Neural progenitor cell (in vitro differentiated cells): ENCODE measurements at places on chromosomes 7 and 10.

GRCh38 chr7:8444468-8444769, 11.0 kb downstream of the NXPH1 start:
- DNase-seq = no peak

DNA sequence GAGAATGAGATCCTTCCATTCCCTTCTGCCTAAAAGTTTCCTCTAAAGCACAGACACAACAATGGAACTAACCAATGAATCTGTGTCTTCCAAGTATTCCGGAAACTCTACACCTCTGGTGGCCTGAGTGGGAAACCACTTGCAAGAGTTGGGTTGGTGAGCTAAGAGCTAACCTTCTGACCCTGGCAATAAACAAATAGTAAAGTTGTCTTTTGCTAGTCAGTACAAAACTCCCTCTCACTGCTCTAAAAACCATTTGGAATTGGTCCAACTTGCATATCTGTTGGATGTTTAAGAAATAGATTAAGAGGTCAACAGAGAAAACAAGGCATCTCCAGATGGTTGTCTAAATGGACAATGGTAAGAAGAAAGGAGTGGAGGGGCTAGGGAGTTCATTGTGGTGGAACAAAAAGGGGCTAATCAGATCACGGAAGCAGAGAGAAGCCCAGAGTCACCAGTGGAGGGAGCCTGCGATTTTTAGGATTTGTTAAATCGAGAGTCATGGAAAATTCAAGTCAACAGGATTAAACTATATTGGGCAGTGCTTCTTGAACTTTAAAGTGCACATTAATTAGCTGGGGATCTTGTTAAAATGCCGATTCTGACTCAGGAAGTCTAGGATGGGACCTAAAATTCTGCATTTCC, 192.3 kb downstream of the EVX1 start:
- peak; percentile 42 for DNase-seq

DNA sequence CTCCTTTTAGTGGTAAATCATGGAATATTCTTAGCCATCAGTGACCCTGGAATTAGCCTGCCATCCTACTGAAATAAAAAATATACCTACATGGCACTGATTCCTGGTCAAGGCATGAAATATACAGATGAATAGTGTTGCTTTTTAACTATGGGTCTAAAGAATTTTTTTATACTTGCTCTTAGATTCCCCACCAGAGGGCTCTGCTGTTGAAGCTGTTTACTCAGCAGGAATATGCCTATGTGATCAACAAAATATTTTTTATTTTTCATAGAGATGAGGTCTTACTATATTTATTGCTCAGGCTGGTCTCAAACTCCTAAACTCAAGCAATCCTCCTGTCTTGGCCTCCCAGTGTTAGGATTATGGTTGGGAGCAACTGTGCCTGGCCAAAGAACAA, 13.5 kb downstream of the ZC3HC1 start:
- DNase-seq = no peak

- DNase-seq = no peak
These were observed 188.2 kb downstream of the SEMA3D start for GRCh38 chr7:84998665-84999064.

DNA sequence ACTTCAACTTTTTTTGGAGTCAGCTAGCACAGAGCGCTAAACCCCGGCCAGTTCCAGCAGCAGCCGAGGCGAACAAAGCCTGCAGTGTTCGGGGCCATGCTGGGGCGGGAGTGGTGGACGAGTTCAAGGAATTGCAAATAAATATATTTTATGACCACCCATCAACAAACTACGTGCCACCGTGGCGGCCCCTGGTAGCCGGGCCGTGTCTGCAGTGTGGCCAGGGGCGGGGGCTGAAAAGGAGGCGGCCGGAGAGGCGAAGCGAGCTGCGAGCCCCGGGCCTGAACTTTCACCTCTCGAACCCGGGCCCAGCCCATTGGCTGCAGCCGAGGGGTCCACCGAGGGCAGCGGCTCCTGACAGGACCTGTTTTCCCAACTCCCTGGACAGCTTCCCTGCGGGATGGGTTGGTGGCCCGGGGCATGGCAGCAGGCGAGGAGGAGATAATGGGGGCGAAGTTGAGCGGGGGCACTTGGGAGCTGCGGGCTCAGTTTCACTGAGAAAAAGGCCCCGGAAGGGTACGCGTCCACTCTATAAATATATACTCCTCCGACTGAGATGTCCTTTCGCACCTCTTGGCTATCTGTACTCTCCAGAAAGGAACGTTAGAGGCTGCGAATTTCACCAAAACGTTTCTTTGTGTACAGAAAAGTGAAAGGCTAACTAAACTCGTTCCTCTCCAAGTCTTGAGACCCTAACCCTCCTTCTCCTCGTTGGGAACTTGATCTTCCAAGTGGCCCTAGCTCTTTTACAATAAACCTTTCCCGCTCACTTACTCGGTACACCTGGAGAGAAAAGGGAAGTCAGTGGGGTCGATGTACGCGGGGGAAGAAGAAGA, 164.6 kb upstream of the PPP1R3A start:
- peak; percentile 68 for DNase-seq

DNA sequence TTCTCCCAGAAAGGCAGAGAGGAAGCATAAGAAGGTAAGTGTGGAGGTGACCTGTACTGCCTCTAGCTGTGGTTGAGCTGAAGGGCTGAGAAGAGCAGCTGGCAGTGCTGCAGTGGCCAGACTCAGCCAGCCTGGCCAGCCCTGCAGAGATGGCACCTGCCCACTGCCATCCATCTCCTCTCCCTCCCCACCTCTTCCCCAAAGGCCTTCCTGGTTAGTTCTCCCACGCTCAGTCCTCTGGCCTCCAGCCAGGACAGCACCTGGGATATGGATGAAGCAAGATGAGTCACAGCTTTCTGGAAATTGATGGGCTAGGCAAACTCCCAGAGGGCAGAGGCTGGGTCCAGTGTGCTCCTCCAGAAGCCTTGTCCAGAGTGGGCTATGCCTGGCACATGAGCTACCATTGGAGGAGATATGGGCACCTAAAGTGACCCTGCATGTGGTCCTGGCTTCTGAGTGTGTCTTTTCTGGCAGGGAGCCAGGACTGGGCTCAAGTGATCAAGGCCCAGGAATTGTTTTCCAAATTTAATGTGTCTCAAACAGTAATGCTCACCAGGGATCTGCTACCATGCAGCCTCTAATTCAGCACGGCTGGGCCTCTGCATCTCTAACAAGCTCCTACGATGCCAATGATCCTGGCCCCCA, 81.0 kb upstream of the CACUL1 start:
- DNase-seq = no peak

DNA sequence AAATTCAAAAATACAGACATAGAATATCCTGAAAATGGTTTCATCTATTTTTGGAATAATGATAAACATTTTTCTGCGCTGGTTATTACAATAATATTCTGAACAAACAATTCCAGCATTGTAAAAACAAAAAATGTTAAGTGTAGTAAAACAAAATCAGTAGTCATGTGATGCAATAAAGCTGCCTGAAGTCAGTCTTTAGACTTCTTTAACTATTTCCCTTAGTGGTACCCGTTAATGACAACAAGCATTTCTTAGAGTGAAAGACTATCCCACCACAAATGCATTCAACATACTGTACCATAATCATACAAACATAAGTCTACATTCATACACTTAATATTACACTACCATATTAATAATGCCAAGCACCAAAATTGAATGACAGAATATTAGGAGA, 1.6 kb downstream of the SKAP2 start:
- DNase-seq = no peak

DNA sequence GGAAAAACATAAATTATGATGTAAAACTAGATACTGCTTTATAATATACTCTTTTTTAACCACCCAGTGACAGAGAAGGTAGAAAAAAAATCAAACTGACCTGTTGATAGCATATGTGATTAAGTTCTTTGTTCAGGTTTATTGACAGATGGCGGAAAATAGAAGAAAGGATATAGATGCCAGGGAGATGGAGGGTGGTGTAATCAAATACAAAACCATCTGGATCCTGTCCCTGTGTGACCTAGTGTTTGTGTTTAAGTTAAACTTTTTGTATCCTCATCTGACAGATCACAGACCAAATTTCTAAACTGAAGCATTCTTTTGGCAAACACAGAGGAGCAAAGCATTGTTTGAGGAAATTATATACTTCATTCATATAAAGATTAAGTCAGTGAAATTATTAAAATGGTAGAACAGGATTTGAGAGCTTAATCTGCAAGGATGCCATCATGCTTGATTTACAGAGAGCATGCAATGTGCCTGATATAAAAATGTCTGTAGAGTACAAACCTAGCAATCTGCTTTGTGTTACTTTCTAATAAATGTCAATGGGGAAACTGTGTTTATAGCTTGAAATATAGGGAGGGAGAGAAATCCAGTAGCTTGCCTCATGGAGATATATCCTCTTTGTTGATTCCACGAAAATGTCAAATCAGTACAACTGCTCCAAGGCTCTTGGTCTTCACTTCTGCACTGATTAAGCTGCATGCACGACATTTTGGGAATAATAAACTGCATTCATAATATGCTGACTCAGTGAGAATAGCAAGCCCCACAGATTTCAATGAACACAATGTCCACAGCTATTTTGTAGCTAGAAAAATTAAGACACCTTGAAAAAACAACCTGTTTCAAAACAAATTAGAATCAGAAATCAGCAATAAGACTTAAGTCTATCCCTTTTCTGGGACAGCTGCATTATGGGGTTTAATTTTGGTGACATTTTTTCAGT, 39.0 kb downstream of the SEM1 start:
- no peak for DNase-seq

DNA sequence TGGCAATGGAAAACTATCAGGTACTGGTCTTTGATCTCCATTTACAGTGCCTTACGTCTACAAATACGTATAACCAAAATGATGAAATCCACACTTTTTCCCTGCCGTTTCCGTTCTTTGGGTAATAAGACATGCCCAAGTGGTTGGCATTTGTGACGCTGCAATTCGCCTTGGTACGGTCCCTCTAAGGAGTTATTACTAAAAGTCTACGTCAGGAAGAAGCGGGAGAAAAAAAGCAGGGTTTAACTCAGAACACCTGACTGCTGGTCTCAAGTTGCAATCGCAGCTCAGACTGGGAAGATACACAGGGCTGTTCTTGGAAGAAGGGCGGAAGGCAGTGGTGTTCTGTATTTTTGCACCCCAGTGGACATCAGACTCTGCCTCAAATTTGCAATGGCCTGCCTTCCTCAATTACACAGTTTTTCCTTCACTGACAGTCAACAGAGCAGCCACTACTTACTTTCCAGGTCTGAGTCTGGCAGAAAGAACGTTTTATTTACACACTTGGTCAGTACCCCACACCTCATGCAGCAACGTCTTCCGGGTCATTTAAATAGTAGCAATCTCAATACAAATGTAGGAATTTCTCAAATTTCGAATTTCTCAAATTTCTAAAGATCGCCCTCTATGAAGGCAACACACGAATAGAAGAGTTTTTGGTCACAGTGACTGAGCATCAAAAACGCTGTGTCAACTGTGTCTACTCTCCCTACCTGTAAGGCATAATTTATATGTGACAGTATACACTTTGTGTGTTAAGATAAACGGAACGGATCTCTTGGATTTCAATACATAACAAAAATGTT, 2.1 kb downstream of the BAIAP2L1 start:
- DNase-seq = peak; percentile 9

DNA sequence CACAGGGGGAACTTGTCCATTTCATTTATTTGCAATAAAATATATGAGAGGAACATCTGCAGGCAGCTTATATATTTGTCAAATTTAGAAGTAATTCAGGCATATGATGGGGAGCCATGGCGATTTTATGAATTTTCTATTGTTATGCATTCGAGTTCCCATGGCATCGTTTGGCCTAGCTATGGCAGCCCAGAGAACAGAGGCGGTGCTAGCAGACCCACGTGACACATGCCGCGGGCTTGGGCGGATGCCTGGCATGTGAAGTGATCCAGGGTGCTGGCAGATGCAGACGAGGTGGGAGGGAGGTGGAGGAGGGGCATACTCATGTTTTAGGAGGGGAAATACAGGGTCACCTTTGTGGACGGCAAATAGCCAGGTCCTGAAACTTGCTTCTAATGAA, 560.0 kb upstream of the GALNT17 start:
- no peak for DNase-seq

DNA sequence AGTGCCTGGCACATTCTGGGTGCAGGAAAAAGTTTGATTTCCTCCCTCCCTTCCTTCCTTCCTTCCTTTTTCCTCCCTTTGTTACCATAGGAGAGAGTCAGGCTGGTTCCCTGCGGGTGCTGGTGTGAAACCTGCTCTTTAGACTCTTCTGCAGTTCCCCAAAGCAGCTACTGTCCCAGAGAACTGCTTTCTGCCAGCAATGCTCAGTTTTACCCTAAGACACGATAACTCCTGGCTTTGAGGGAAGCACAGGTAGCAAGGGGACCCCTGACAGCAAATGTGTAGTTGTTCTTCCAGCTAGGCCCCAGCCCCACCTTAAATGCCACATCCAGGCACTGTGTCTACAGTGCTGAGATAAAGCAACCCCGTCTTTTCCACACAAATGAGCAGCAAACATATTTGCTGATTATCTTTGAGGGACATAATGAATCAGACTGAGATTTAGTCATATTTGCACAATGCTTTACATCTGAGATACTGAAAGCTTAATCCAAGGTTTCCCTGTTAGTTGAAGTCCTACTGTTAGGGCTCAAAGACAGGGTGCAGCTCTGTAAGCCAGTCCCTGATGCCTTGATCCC, 55.5 kb downstream of the MET start:
- no peak for DNase-seq

- DNase-seq = no peak
These were observed 53.5 kb downstream of the SEPTIN7 start for GRCh38 chr7:35854311-35854710.

GRCh38 chr7:32214913-32215312, 144.7 kb upstream of the PDE1C start:
- DNase-seq = no peak

- no peak for DNase-seq
These were observed 47.7 kb downstream of the LRGUK start for GRCh38 chr7:134174795-134175261.

GRCh38 chr10:51269821-51270220, 195.5 kb downstream of the PRKG1 start:
- no peak for DNase-seq

GRCh38 chr10:6416892-6417512, 163.1 kb downstream of the PRKCQ start:
- peak; percentile 76 for DNase-seq

- DNase-seq = no peak
These were observed 6.3 kb downstream of the TMEM60 start for GRCh38 chr7:77791956-77792355.

GRCh38 chr7:104973909-104974415, 40.0 kb upstream of the KMT2E start:
- no peak for DNase-seq

- DNase-seq = peak; percentile 6
These were observed 162.4 kb upstream of the MDFIC start for GRCh38 chr7:114759347-114760062.

- no peak for DNase-seq
These were observed 96.3 kb downstream of the JAZF1 start for GRCh38 chr7:28083998-28084985.

- no peak for DNase-seq
These were observed 45.7 kb downstream of the PAPSS2 start for GRCh38 chr10:87705339-87705738.

DNA sequence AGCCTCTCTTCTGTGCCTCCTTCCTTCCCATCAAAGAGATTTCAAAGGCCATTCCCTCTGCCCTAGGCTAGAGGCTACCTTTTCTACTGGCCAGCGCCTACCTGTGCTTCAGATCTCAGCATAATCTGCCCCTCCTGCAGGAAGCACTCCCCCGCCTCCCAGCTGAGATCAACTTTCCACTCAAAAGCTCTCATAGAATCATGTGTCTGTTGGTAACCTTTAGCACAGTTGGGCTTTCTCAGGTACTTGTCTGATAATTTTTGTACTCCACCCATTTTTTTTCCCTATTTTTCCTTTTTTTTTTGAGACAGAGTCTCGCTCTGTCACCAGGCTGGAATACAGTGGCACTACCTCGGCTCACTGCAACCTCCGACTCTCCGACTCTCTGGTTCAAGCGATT, 231.0 kb upstream of the PRSS58 start:
- DNase-seq = no peak

GRCh38 chr7:128353189-128353588, 8.3 kb downstream of the PRRT4 start:
- DNase-seq = no peak
